ENCODE measurements at places on chromosomes 6 and 20. TPM values are rescaled to one million over a fixed set of nuclear protein-coding genes. Genes with fewer than 3 reads are reported as not detected.

The ARMH2 gene
- not detected for total RNA-seq

The CTCFL gene
- 0.70 TPM for total RNA-seq

The PLN gene
- total RNA-seq, result not detected

DNA sequence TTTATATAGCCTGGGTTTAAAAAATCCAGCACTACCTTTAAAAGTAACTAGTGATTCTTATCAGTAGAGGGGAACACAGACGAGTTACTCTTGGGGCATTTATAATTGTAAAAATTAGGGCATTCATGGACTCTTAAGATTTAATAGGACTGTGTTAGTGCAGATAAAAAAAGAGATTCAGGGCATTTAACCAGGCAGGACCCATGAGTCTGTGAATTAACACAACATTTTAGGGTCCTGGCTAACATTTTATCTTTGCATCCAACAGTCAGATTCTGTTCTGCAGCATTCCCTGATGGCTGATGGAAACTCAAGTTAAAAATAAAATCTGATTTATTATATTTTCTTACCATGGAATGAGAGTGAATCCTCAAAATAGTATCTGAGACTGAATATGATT is 774.3 kb downstream of the PHF3 start:
- no peak overlapping the region for H3K4me3 ChIP-seq
- H3K36me3 ChIP-seq, result peaks cover 15% of the 10 kb centered on the region
- no peak overlapping the region for H3K27ac ChIP-seq
- H3K27me3 ChIP-seq, result no peaks in the 10 kb centered on the region

GRCh38 chr20:17226410-17227218 is at the start of gene PCSK2:
Gene PCSK2, plus strand, starts transcription at chr20:17227040. Its CDS starts 266 bp downstream, at chr20:17227306.
- peaks cover 77% of the 10 kb centered on the region for H3K27me3 ChIP-seq
- peak within 1 kb of the TSS; percentile 83 for H3K4me3 ChIP-seq
- DNase-seq, result peak; percentile 90

GRCh38 chr6:138977646-138978167 is 10.3 kb downstream of the REPS1 start:
- no peak overlapping the region for H3K4me3 ChIP-seq
- peaks cover 74% of the 10 kb centered on the region for H3K4me1 ChIP-seq
- H3K36me3 ChIP-seq, result no peaks in the 10 kb centered on the region
- no peak for DNase-seq

Data from WTC11 (cell line).